ENCODE measurements at places on chromosomes 11 and 22.
A peak's percentile ranks its signal among the peaks of the same experiment; 100 is the strongest.

DNA sequence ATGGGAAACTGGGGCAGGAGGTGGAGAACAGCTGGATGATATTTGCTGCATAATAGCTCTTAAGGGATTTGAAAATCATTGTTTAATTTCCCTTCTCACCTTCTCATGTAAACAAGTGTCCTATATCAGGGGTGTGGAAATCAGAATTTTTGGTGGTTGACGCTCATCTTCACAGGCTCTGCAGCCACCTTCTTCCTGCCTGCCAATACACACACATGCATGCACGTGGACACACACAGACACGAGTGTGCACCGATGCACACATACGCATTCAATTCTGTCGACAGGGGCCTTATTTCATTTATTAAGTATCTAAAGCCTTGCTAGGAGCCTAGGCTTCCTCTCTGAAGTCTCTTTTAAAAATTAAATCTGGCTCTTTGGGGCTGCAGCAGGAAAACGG is 349.4 kb upstream of the NCAM1 start:
- no peak for DNase-seq

DNA sequence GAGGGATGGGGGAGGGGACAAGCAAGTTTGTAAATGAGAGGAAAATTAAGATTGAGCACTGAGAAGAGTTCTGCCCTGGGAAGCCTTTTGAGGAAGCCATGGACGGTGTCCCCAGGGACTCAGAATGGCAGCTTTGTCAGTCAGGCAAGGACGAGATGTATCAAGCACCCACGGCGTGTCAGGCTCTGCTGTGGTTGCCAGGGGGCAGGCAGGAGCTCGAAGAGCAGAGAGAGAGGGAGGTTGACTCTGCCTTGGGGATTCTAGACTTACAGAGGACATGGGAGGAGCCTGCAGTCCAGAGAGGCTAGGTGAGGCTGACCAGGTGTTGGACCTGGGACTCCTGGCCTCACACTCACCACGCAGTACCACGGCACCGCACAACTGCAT is 29.1 kb upstream of the SYT7 start:
- DNase-seq: no peak

DNA sequence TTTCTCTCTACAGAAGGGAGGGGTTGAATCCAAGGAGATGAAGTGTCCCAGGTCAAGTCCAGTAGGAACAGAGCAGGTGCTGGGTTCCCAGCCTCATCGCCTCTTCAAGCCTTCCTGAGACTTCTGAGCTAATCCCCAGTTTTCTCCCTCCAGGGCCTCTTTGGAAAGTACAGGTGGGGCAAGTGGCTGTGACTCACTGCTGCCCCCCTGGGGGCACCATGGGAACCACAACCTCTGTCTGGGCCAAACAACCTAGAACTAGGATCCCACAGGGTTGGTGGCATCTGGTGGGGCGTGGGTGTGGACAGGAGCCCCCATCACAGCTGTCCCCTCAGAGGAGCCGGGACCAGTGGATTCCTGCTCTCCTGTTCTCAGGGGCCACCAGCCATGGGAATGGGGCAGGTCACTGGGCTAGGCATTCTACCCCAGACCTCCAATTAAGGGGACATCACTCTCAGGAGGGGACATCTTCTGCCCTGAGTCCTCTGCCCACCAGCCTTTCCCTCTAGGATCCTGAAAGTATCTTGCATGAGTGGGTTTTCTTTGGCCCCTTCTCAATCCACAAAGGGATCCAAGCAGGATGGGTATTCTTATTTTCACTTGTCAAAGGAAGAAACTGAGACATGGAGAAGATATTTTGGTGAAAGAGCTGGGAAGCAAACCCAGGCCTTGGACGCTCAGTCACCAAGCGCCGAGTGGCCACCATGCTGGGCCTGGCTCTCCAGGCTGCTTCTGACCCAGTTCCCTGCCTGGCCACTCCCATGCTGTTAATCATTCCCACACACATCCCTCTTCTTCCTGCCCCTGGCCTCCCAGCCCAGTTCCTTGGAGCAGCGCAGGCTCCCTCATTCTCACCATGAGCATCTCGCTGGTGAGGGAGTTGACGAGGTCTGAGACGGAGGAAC is 23.8 kb downstream of the LRRC10B start:
- peak; percentile 33 for DNase-seq

DNA sequence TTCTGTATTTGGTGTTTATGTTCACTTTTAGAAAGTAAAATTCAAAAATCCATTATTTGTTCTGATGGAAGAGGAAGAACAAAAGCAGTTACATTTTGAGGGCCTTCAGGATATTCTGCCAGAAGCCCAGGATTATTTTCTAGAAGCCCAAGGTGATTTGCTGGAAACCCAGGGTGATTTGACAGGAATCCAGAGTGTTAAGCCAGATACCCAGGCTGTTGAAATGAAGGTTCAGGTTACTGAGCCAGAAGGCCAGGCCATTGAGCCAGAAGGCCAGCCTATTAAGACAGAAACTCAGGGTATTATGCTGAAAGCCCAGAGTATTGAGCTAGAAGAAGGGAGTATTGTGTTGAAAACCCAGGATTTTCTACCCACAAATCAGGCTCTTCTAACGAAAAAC is 33.1 kb downstream of the CCDC15 start:
- no peak for DNase-seq

GRCh38 chr22:40709752-40710413 is 30.6 kb downstream of the MCHR1 start:
- no peak for DNase-seq

- DNase-seq: no peak
These were observed 10.6 kb downstream of the NLRP14 start for GRCh38 chr11:7030836-7031235.

- no peak for DNase-seq
These were observed 7.6 kb upstream of the SLC39A13 start for GRCh38 chr11:47400768-47401279.

DNA sequence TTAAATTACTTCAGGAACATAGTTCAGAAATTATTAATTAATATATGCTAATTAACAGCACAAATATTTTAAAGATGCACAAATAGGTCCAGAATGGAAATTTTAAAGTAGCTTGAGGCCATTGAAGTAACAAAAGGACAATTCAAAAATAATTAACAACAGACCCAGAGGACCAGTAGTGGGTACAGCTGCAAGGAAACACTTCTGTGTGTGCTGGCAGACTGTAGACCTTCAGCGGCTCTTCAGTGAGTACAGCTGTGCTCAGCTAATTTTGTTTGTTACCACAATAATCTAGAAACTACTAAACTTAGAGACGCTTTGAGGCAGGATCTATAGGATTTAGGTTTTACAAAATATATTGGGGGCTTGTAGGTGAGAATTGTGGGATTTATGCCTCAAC is 103.8 kb downstream of the GRIA4 start:
- DNase-seq: no peak

DNA sequence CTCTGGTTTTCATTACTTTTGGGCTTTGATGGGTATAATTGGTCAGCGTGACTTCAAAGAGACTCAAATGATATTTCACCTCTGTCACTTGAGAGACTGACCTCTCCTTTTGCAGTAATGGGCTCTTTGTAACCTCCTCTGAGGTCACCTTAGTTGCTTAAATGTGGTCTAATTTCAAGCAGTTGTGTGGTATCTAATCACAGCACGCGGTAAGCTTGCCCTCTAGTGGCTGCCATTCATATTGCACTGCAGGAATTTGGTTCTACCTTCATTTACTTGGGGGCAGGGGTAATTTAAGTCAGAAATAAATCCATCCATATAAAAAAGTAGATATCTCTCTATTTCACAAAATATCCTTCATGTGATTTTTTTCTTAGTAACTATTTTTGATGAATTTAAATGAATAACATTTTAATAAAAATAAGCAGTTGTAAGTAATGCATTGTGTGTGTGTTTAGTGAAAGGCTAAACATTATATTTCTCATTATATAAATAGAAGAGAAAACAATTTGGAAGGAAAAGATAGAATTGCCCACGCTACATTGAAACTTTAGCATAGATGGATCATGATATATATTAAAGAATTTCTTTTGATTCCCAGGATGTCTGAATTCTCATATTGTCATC is 55.0 kb upstream of the ANO3 start:
- DNase-seq: peak; percentile 18

GRCh38 chr11:79939111-79939510 is 498.3 kb upstream of the TENM4 start:
- no peak for DNase-seq

DNA sequence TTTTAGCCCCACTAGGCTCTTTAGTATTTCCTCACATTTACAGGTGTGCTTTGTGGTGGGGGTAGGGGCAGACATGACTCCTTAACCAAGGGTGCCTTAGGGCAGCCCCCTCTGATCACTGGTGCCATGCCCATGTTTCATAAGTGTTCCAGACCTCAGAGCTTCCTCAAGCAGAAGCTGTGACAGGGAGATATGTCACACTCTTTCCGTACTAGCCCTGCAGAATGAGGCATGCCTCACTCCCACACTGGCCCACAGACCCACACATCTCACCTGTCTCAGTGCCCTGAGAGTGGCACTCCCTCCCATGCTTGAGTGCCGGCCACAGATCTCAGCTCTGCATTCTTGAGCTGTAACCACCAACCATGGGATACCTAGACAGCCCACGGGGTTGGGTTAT is 22.9 kb upstream of the OR56B4 start:
- DNase-seq: no peak

DNA sequence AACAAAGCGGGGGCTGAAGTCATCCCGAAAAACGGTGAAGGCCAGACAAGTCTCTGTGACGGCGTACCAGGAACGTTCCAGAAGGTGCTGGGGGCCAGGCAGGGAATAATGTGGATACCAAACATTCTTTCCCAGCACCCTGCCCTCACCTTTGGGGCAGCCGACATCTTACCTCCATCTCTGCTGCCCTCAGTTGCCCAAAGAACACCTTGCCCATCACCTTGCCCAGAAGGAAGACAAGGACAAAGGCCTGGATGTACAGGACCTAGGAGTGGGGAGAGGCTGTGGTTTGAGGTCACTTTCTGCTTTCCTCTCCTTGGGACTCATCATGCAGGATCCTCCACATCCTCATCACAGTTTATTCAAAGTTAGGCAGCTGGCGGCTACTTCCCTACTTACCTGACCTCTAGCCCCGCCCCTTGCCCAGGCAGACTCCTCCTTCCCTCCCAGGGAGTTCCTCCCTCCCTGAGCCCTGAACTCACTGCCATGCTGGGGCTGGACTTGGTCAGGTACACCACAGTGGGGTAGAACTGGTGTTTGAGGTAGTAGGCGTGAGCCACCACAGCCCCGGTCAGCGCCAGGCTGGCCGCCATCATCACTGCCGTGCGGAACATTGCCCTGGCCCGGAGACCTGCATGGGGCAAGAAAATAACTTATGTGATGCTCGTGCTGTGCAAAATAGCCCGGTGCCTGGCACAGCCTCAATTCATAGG is 1.2 kb downstream of the SYVN1 start:
- DNase-seq: no peak

DNA sequence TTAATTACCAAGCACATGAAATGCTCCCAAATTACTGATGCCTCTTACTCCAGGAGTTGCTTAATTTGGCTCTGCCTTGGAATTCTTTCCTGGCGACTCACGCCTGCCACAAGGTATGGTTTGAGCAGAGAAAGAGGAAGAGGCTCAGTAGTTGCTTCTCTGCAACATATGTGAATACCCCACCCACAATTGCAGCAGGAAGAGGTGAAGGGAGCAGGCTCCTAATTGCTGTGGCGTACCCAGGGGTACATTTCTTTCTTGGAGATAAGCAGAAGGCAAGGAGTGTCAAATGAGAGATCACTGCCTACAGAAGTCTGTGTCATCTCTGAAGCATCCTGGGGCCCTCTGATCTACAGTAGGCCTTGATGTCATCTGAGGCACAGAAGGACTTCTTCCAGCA is 10.6 kb upstream of the NNMT start:
- DNase-seq: no peak

Measured in stimulated activated CD4-positive, alpha-beta T cell treated with anti-CD3 and anti-CD28 coated beads, Interleukin-12 subunit alpha, Interleukin-12 subunit beta, amount 100 ng/mL, for 24 hours (primary cell).